ENCODE measurements at places on chromosomes 6 and 20.

DNA sequence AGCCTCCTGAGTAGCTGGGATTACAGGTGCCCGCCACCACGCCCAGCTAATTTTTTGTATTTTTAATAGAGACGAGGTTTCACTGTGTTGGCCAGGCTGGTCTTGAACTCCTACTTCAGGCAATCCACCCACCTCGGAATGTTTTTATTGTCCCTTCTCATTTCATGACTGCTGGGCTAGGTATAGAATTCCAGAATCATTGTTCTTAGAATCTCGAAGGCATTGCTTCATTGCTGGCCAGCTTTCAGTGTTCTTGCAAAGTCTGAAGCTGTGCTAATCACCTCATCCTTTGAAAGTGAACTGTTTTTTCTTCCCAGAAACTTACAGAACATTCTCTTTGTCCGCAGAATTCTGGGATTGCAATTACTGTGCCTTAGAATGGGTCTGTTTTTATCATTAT, 49.0 kb downstream of the PTPN1 start:
- DNase-seq: no peak

DNA sequence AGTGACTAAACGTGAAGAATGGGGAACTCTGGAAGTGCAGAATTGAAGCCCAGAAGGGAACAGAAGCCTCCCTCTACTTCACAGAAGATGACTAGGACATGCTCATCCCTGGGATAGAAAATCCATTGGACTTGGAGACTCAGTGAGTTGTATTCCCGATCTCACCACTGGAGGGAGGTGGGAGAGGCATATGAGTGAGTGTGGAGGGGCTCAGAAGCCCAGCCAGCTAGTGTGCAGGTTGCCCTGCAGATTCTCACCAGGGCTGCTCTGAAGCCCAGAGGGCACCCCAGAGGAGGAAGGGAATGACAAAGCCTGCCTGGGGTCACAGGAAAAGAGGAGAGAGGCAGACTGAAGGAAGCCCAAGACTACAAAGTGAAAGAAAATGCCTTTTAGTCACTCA, 42.1 kb upstream of the HLA-E start:
- no peak for DNase-seq

GRCh38 chr6:152309648-152310047, 327.5 kb downstream of the SYNE1 start:
- no peak for DNase-seq

DNA sequence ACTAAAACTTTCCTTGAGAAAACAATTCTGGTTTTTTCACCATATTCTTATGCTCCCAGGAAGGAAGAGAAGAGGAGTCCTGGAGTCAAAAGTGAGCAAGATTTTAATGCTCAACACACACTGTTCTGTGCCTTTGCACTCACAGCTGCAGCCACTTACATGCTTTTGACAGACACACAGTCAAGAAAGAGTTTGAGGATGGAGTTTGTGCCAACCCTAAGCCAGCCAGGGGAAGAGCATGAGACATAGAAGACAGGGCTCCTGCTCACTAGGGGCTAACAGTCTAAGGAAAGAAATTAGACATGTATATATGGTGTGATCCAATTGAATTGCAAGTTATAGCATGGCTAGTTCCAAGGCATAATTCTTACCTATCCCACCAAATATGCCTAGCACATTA, 37.1 kb upstream of the IL17A start:
- no peak for DNase-seq

GRCh38 chr6:11083491-11083890, 10.1 kb upstream of the SMIM13 start:
- DNase-seq: no peak

- no peak for DNase-seq
These were observed 283.0 kb downstream of the FOXC1 start for GRCh38 chr6:1892716-1893115.

- peak; percentile 64 for DNase-seq
These were observed at the start of gene ZBTB46 for GRCh38 chr20:63830841-63831588. TSS of gene ZBTB46 (minus strand) at chr20:63831264. CDS start at chr20:63790757, 40,507 bp downstream.

DNA sequence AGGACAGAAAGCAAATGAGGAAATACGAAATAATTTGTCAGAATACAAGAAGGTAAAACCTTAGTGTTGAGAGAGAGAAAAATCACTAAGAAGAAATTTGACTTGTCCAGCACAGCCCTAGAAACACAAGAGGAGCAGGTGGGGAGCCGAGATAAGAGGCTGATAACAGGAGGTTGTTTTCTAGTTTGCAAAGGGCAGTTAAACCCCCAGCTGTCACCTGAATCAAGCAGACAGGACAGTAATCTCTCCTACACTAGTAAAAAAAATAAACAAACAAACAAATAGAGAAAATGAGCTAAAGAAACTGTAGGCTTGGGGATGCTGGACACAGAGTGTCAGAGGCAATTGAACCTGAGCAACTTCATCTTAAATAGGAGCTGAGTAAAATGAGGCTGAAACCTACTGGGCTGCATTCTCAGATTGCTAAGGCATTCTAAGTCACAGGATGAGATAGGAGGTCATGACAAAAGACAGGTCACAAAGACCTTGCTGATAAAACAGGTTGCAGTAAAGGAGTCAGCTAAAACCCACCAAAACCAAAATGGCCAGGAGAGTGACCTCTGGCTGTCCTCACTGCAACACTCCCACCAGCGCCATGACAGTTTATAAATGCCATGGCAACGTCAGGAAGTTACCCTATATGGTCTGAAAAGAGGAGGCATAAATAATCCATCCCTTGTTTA, 40.4 kb downstream of the FAM184A start:
- no peak for DNase-seq

- DNase-seq: no peak
These were observed 437.6 kb downstream of the C6orf118 start for GRCh38 chr6:164871783-164872182.

DNA sequence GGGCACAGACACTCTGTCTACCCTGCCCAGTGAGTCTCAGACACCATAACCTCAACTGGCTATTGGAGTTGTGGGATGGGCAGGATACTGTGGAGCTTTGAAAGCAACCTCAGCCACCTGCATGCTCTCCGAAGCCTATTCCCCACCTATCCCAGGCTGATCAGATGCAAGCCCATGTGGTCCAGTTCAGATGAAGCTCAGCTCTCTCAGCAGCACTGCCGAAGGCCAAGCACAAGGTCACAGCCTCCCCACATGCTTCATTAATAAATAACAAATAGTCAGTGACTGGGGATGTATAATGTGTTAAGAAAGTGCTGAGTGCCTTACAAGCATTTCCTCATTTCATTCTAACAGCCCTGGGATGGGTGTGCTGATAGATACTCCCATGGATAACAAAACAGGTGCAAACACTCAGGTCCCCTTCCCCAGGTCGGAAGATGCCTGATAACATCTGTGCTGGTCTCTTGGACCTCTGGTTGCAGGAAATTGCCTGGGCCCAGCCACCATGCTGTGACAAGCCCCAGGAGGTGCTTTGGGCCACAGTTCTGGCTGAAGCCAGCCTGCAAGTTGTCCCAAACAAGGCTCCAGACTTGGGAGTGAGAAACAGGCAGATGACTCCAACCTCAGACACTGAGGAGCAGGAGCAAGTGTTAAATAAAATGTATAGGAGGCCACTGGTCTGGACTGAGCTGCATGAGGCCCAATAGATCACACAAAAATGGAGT, 3.7 kb downstream of the ACSS1 start:
- no peak for DNase-seq

DNA sequence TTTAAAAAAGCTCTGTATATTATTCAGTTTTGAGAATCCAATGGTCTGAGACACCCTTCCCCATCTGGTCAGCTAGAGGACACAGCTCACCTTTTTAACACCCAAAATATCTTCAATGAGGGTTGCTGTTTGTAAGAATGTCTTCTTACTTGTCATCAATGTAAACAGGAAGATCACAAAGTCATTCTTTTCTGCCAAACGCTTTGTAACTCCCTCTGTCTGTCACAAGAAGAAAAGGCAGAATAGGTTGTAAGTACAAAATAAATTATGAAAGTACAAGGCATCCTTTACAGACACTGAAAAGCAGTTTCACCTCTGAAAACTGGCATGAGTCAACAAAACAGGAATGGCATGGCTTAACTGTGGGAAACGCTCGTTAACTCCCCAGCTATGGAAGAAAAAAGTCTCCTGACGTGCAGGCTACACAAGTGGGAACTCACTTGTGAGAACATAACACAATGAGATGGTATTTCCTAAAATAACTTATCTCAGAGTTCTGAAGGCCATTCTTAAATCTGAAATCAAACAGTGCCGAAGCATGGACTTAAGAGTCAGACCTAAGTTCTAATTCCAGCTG, 42.7 kb downstream of the TRPC4AP start:
- no peak for DNase-seq

GRCh38 chr20:41136680-41137613, at the start of gene PLCG1:
TSS of gene PLCG1 (plus strand) at chr20:41137543. CDS start at chr20:41137642, 99 bp downstream.
- DNase-seq: peak; percentile 89

DNA sequence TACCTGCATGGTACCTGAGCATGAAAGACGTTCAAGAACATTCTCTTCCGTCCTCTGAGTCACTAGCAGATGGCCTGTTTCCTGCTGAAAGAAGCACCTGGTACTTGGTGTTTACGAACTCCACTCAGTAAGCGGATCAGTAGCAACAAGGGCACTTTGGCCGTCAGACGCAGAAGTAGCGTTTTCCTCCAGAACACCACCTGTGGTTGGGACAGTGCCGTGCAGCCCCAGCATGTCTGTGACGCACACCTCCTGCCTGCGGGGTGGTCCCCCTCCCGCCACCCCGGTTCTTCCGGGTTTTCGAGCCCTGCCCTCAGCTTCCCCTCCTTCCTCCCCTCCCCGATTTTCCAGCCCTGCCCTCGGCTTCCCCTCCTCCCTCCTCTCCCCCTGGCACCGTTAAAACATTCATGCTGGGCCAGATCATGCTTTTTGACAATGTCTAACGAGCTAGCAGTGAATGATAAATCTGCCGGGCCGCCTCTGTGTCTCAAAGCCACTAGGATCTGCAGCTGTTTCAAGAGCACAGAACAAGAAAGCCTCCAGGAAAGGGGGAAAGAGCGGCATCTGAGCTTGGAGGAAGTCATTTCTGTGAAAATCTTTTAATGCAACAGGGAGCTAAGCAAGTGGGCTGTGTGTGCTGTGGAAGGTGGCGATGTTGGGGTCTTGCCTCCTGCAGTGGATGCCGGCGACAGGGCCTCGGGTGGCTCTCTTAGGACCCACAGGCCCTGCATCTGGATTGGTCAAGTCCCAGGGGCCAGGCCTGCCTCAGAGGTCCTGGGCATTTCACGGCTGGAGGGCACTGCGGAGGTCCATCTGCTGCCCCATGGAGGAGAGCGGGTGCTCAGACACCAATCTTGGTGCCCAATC, 207.9 kb downstream of the ERMARD start:
- no peak for DNase-seq

DNA sequence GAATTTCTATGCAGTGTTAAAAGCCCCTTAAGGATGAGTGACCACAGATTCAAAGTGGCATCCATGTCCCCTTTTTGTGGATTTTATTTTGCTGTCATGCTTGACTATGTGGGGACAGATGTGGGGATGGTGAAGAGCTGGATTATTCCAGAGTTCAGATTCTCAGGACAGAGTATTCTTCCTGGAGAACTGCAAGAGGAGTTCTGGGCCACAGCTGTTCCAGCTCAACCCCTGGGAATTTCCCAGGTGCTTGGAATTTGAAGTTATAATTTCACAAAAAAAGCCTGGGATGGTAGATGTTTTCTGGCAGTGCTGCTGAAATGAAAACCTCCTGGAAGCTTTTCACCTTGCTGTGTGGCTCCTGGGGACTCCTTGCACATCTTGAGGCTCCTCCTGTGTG, 671.8 kb upstream of the MARCKS start:
- no peak for DNase-seq

DNA sequence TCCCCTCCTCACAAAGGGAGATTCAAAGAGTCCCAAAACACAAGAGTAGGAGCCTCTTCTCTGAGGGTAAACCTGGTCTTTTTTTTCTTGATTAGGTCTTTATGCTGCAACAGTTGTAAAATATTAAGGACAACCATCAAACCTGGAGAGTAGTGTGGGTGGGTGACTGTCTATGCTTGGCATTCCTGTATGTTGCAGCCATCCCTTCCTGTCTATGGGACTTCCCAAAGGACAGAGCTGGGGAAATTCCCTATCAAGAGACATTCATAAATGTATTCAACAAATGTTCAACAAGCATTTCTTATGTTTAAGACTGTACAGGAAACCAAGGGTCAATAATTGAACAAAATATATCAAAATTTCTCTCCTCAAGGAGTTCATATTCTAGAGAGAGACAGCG, 5.5 kb downstream of the BTN2A2 start:
- DNase-seq: no peak

DNA sequence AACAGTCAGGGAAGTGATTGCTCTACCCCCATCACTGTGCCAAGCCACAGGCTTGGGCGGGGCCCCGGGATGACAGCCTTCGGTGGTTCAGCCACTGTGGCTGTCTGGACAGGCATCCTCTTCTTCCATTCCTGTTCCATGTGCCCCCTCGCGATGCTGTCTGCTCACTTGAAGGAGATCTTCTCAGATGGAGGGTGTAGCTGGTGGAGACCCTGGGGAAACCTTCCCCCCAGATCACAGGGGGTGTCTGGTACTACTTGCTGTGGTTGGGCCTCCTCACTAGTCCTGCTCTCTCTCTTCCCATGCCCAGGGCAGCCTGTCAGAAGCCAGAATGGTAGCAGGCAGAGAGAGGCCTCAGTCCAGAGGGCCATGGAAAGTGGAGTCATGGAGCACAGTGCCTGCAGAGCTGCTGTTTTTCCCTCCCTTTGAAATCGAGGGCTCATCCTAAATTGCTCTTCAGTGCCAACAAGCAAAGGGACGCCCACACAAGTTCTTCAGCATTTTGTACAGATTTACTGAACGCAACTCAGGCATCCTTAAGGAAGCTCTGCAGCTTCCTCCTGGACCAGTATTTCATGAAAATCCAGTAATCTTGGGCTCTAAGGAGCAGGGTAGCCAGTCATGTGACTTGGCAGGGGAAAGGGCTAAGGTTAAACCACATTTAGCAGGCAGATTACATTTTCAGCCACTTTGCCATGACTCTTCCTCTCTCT, 326.6 kb downstream of the ZFAND3 start:
- no peak for DNase-seq

- DNase-seq: no peak
These were observed 123.4 kb upstream of the SUPT3H start for GRCh38 chr6:45500924-45501816.

DNA sequence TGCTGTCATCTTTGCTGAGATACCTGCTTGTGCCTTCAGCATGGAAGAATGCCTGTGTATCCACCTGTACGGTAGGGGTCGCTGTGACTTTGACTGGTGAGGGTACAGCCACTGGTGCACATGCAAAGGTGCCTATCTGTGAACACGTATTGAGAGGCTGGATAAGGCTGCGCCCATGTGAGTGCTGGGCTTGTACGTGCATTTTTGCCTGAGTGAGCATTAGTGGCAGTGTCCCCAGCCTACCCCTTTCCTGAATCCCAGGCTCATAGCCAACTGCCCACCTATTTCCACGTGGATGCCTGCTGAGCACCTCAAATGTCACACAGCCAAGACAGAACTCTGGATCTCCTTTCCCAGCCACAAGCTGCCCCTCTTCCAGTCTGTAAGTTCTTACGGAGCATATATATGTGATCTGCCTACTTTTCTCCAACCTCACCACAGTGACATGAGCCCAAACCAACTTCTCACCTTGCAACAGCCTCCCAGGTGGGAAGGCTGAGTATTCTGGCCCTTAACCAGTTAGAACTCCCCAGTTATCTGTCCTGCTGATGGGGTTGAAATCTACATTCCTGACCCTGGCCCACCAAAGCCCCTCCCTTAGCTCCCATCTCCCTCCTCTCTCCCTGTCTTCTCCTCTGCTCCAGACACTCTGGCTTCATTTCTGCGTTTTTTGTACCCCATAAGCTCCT, 1.1 kb upstream of the SLC2A10 start:
- no peak for DNase-seq
